ENCODE measurements at places on chromosomes 3 and 15.
A peak's percentile ranks its signal among the peaks of the same experiment; 100 is the strongest.

DNA sequence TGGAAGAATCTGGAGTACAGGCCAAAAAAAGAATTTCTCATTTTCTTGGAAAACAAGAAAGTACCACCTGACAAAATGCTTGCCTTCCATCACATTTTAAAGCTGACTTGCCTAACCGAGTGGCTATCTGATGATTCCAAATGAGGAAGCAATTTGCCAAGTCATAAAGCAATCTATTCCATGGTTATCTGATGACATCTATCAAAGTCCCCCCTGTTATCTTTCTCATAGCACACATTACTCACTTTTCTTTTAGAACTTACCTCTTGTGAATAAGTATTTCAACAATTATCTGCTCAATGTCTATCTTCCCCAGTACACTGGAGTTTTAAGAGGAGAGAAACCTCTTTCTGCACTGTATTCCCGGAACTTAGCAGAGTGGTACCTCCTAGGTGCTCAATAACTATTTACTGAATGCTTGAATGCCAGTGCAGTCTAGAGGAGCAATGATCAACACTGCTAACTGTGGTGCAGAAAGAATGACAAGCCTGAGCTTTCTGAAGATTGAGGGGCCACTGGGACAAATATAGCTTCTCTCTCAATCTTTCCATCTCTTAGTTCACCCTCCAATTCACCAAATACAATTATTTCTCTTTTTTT lies 186.3 kb upstream of the ATP11B start:
- DNase-seq: no peak

GRCh38 chr3:131537531-131537930 lies 34.8 kb upstream of the MRPL3 start:
- no peak for DNase-seq

DNA sequence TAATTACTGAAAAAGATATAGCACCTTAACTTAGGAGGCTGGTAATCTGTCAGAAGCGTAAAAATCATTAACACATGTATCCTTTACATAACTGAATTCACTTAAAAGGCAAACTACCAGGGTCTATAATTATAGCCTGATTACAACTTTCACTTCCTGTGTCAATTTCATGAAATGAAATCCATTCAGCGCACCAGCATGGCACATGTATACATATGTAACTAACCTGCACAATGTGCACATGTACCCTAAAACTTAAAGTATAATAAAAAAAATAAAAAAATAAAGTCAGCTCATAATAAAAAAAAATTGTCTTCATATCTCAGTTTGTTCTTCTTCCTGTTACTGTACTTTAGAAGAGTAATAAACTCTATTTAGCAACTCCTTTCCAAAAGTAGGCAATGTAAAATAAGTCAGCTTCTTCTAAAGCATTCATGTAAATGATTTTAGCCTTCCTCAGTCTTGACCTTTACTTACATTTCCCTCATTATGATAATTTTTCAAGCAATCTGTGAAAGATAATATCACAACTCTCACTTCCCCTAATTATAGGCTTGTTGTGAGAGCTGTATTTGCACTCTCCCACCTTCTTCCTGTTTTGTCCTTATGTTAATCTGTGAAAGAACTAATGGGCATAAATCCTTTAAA lies 50.1 kb downstream of the KBTBD8 start:
- no peak for DNase-seq

GRCh38 chr3:149589332-149589731 lies 68.5 kb downstream of the WWTR1 start:
- no peak for DNase-seq

- peak; percentile 53 for DNase-seq
Observed at GRCh38 chr3:169772305-169772896, 795 bp upstream of the MYNN start.

DNA sequence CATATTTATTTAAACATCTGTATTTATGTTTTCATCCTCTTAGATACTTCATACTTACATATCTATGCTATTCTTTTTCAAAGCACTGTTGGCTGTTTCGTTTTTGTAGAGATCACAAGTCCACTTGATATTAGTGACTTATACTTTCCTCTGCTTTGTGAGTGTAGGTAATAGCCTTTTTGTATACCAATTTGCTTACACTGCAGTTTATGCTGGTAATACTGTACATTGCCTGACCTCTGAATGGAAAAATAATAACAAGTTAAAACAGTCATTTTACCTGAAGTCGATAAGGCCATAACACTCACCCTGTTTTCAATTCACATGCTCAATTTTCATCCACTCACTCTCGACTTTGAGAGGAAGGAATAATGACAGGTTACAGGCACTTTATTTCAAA lies 89.9 kb upstream of the NANOGP8 start:
- DNase-seq: no peak

- DNase-seq: peak; percentile 69
Observed at GRCh38 chr15:44712346-44713005, 1.2 kb downstream of the B2M start.

- DNase-seq: no peak
Observed at GRCh38 chr3:64591615-64592014, 96.2 kb downstream of the ADAMTS9 start.

- DNase-seq: no peak
Observed at GRCh38 chr15:67148196-67148701, 82.8 kb downstream of the SMAD3 start.

- DNase-seq: no peak
Observed at GRCh38 chr3:102483556-102483955, 48.7 kb downstream of the ZPLD1 start.

GRCh38 chr15:48646331-48646730 lies 822 bp upstream of the FBN1 start:
- no peak for DNase-seq

- no peak for DNase-seq
Observed at GRCh38 chr3:70805061-70805889, 492.8 kb upstream of the MDFIC2 start.

GRCh38 chr15:68958597-68958996 lies 28.3 kb downstream of the SPESP1 start:
- DNase-seq: no peak

DNA sequence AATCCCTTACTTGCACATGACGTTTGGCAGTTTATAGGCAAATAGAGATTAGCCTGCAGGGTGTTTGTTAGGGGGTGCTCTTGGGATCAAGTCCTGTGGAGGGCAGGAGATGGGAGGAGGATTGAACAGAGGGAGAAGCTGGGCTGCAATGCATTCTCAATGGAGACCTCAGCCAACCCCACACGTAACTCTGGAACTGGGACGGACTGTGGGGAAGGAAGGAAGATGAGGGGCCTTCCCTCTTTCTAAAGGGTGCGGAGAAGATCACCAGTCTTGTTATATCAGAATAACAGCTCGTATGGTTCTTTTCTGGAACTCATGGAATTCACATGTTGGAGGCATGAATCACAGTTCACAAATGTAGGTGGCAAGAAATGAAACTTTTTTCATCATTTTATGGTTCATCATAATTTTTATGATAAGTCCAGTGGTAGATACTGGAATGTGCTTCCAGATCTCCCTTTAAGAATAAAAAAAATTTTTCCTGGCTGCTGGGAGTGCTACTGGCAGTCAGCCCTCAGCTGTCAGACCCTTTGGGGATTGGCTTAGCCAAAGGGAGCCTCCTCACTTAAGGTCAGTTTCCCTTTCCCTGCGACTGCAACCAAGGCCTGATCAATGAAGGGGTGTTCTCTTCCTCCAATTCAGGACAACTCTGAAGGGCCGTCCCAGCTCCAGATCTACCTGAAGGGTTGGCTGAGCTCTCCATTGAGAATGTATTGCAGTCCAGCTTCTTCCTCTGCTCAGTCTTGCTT lies 20.5 kb upstream of the LYZL4 start:
- no peak for DNase-seq

DNA sequence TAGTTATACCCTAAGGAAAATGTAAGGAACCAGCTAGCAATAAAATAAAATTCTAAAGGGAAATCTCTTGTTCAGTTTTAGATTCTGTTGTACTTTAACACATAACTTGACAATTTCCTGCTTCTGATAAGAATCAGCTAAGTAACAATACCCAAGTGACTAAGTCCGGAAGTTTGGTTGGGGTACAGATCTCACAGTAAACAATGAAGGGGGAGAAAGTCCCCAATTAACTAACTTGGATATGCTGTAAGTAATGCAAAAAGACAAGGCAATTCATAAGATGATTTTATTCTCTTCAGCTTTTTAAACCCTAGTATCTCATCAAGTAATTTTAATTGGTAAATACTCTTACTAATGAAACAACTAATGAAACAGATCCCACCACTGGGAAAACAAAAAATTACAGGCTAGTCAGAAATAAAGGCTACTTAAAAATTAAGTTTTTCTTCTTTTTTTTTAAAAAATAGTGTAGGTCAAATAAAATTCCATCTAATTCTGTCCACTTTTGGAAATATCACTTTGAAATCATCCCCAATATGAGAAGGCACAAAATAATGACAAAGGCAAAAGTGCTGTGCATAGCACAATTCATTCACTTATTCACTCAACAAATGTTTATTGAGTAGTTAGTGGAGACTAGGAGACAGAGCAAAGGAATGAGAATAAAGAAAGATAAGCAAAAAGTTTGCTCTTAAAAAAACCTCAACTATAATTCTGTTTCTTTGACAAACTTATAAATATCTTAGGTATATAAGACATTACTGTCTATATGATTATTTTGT lies 37.8 kb upstream of the IL20RB start:
- DNase-seq: no peak

DNA sequence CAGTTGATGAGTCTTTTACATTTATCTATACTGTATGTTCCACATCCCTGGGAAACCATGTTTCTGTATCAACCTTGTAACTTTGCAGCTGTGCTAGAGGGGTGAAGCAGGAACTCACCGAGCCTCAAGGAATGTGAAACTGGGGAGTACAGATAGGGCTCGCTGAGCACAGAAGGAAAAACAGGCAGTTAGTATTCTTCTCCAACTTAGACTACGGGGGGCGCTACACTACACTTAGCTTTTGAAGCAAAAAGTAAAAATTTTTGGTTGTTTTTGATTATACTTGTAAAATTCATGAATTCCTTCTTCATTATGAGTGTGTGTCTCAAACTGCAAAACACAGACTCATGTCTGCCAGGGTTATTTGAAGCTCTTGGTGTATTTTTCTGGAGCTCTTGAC lies 132.7 kb upstream of the RGMA start:
- no peak for DNase-seq

DNA sequence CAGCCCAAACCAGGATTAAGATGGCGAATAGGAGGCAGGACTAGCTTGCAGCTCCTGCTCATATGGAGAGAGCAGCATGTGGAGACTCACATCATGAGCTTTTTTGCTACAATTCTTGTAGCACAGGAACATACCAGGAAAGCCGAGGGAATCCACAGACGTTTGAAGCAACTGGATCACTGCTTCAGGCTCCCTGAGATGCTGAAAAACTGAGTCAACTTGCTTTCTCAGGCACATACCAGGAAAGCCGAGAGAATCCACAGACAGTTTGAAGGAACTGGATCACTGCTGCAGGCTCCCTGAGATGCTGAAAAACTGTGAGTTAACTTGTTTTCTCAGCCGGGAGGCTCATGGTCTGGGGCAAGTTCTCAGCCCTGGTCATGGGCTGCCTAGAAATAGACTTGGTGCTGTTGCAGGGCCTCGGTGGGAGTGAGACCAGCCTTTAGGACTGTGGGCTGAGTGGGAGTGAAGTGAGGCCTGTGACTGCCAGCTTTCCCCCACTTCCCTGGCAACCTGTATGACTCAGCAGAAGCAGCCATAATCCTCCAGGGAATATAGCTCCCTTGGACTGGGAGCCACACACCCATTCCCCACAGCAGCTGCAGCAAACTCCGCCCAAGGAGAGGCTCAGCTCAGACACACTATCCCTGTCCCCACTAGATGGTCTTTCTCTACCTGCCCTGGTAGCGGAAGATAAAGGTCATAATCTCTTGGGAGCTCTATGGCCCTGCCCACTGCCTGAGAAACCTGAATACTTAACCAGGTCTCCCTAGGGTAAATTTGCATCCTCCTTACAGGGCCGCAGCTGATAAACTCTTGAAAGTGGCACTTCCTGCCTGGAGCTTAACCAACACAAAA lies 51.9 kb upstream of the PFN2 start:
- DNase-seq: no peak

GRCh38 chr15:36175741-36176291 lies 403.6 kb upstream of the CDIN1 start:
- DNase-seq: no peak

GRCh38 chr3:104805508-104805907 lies 561.2 kb upstream of the ALCAM start:
- no peak for DNase-seq

GRCh38 chr3:184133840-184134745 lies 1.1 kb upstream of the EIF2B5 start:
- peak; percentile 59 for DNase-seq

DNA sequence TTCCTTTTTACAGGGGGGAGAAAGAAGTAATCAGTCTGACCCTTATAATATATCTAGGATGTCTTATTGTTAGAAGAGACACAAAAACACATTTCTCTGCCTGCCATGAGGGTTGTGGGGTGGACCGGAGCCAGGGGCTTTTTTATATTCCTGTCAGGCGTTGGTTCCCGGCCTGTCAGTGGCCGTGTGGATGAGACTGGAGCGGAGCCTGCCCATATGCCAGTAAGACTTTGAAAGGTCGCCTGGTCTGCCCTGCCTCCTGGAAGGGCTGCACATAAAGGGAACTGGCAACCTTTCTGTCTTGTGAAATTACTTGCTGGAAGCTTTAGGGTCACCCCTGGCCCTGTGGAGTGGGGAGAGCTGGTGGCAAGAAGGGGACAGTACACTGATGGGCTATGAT lies 34.7 kb downstream of the MAP3K13 start:
- no peak for DNase-seq

GRCh38 chr3:149701977-149702350 lies 44.1 kb upstream of the WWTR1 start:
- DNase-seq: no peak

- DNase-seq: no peak
Observed at GRCh38 chr3:123687286-123687685, 102.4 kb upstream of the HACD2 start.

DNA sequence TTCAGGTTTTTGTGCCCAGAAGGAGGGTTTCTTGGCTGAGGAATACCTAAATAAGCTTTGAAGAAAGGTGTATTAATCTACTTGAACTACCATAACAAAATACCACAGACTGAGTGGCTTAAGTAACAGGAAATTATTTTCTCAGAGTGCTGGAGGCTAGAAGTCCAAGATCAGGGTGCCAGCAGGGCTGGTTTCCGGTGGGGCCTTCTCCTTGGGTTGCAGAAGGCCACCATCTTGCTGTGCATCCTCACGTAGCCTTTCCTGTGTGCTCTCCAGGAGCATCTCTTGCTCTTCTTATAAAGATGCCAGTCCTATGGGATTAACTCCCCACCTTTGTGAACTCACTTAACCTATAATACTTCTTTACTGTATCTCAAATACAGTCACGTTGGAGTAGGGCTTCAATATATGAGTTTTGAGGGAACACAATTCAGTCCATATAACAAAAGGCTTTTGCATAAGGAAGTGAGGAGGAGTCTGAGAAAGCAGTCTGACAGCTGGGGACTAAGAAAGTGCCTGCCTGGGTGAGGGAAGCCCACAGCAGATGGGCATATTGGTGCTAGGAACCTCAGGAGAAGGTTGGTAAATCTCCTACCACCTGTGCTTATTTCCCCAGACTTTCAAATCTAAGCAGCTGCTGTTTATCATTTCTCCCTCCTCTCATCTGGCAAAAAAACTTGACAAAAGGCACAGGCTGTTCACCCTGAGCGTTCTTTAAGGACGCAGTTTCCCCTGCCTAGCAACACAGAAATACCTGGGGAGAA lies 89.6 kb upstream of the CBLB start:
- DNase-seq: no peak
